ENCODE measurements at places on chromosomes 4 and X. TPM values are rescaled to one million over a fixed set of nuclear protein-coding genes. Genes with fewer than 3 reads are reported as not detected.

DNA sequence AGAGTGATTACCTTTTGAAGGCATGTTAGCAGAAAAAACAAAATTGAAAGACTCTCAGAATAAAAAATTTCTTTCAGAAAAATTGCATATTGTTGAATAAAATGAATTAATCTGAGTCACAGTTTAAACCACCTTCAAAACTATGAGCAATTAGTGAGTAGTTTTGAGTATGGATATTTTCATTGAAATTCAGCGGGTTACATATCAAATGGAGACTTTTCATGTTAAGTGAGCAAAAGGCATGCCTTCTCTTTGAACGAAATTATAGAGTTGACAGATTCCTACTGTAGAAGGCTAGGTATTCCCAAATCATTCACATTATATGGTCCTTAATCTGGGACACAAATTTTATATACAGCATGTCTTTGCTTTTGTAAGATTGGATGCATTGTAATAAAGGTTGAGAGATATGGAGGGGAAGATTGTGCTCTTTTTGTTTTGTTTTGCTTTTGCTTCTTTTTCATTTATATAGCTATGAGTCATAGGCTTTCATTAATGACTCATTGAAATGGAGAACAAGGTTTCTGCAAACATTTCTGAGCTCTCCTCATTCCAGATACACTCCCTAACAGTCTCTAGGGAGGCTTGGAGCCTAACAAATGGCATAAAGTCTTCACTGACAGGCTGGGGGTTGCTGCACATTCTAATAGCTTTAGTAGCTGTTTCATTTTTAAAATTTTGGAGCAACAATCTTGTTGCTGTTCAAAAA lies 21.6 kb downstream of the PCDH18 start:
- no peak for DNase-seq

DNA sequence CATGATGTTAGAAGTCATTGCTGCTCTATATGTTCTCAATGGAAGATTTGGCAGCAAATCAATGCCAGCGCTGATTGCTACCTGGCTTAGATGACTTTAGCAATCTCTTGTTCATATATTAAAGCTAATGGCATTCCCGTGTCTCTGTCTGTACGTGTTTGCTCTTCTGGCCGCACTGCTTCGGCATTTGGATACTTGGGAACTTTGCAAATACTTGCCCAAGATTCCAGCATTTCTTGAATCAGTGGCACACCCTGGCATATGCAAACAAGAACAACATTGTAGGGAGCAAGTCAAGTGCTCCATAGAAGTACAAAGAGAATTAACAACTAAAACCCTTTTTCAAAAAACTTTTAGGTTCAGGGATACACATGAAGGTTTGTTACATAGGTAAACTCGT lies 128.9 kb upstream of the TMEM164 start:
- DNase-seq: no peak

DNA sequence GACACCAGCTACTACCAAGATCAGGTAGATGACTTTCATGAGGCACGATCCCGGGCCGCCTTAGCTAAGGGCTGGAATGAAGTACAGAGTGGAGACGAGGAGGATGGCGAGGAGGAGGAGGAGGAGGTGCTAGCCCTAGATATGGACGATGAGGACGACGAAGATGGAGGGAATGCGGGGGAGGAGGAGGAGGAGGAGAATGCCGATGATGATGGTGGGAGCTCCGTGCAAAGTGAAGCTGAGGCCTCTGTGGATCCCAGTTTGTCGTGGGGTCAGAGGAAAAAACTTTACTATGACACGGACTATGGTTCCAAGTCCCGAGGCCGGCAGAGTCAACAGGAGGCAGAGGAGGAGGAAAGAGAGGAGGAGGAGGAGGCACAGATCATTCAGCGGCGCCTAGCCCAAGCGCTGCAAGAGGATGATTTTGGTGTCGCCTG lies 481 bp downstream of the UTP3 start:
- no peak for DNase-seq

GRCh38 chr4:9898596-9899305 lies 117.3 kb downstream of the DRD5 start:
- peak; percentile 33 for DNase-seq

DNA sequence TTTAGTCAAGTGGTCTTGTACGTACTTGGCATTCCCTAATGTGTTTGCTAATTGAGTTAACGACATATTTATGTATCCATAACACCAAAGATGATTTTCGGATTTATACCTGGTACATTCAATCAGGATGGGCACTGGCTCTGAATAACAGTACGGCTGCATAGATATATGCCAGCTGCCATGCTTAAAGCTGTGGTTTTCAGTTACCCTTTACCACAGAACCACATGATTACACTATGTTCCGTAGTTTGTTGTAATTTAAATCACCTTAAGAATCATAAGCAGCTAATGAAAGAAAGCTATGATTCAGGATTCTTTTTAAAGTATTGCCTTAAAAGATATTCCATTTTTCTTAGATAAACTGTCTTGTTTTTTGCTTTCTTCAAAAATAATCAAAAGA lies 53.6 kb downstream of the FIP1L1 start:
- no peak for DNase-seq

DNA sequence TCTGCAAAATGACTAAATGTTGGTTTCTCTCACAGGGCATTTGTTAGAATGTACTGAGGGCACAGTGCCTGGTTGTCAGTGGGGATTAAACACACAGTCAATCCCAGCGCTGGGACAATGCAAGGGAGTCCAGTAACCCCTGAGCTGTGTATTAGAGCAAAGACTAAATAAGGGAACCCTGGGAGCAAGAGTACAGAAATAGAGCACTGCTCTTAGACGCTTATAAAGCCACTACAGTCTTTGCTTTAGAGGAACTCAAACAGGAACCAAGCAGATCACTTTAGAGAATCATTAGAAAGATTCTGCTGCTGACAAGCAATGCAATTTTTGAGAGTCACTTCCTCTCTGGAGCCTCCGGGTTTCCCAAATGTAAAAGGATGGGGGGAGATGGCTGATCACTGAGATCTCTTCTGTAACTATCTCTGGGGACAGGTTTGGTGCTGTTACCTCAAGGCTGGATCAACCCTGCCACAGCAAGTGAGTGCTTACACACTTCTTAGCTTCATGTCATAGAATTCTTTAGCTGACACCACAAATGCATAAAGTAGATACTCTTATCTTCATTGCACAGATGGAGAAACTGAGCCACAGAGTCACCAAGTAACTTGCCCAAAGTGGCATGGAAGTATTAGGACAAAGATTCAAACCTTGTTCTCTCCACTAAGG lies 137.8 kb upstream of the CPEB2 start:
- no peak for DNase-seq

DNA sequence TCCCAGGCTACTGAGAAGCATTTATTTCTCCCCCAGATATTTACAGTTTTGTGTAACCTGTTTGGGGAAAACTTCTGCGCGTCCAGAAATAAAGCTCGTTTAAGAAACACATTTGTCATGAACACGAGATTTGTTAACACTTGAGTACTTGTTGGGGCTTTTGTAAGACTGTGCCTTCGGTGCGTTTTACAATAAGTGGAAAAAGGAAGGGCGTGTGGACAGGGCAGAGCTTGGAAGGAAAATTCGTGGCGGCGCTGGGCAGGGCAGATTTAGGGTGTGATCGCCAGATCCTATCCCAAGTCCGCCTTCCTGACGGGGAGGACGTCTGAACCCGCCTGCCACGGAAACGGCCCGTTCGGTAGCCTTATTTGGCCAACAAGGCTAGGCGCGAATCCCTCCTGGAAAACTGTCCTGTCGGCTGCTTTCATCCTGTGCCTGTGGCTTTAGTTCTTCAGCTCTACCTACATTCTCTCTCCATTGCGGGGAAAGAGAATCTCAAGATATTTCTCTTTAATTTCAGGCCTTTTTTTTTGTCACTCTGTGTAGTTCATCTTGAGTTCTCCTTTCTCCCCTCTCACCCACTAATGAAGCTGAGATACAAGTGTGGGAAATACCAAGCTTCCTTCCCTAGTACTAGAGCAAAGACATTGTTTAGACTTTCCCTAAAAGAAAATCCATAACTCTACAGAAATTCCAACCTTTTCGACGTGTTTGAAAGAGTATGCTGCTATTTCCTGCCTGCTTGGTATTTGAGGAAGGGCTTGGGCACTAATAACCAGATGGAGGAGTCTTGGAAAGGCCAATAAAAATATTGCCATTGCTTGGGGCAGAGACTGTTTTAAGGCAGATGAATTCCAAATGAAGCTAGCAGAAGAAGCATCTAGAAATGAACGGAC lies 982 bp downstream of the PDLIM5 start:
- peak; percentile 31 for DNase-seq

- no peak for DNase-seq
Observed at GRCh38 chr4:158033416-158034120, 139.3 kb downstream of the GASK1B start.

Gene STARD8
- 14.9 TPM for polyA plus RNA-seq

Gene BTC
- polyA plus RNA-seq: 5.5 TPM

Gene TSPAN7
- 38.6 TPM for polyA plus RNA-seq

Gene TNMD
- polyA plus RNA-seq: 0.22 TPM

Data from right lung (tissue), 10 donors.